ENCODE measurements at places on chromosomes 5 and 9. TPM values are rescaled to one million over a fixed set of nuclear protein-coding genes. Genes with fewer than 3 reads are reported as not detected.

Gene KIF27
- 4.2 TPM for total RNA-seq

DNA sequence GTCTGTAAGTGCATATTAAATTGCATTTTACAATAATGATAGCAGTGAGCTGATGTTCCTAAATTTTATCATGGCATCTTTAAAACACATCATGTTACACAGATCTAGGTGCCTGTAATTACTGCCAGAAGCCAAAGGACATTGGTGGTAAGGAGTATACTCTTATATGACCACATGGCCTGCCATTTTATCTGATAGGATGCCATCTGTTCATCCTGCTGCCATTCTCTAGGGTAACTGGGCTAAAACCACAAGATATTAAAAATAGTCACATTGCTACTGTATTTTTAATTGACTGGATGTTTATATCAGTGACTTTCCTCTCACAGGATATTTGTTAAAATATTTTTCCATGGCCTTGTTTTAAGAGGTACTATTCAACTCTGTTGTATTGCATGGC is 53.1 kb downstream of the HCN1 start:
- no peaks in the 10 kb centered on the region for H3K27me3 ChIP-seq

DNA sequence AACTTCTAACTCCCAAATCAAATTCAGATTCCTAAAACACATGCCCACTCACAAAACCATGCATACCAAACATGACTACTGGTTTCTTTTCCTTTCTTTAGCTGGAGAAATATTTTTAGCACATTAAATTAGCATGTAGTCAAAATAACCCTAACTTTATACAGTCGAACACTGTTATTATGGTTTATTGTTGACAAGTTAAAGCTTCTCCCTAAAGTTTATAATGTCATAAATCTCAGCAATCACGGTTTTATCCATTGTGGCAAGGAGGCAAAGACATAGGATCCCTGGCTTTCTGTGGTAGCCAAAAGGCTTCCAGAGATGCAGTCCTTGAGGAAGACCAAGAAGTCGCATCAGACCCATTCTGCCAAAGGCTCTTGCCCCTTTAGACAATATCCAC is 27.5 kb downstream of the ARL15 start:
- peaks cover 2% of the 10 kb centered on the region for H3K27me3 ChIP-seq
- DNase-seq, result no peak
- H3K27ac ChIP-seq, result no peak overlapping the region
- no peak overlapping the region for H3K4me3 ChIP-seq
- peaks cover 4% of the 10 kb centered on the region for H3K4me1 ChIP-seq

- no peaks in the 10 kb centered on the region for H3K4me1 ChIP-seq
- no peak overlapping the region for H3K4me3 ChIP-seq
- no peak for DNase-seq
- peaks cover 5% of the 10 kb centered on the region for H3K36me3 ChIP-seq
Observed at GRCh38 chr5:851553-851952, 767 bp upstream of the ZDHHC11 start.

Gene ZBTB43
- 16.8 TPM for total RNA-seq

GRCh38 chr5:141966963-141967333 is 2.0 kb upstream of the RNF14 start:
- no peaks in the 10 kb centered on the region for H3K36me3 ChIP-seq
- no peak for DNase-seq
- H3K27ac ChIP-seq, result no peak overlapping the region
- H3K27me3 ChIP-seq, result peaks cover 1% of the 10 kb centered on the region
- H3K4me3 ChIP-seq, result no peak overlapping the region

DNA sequence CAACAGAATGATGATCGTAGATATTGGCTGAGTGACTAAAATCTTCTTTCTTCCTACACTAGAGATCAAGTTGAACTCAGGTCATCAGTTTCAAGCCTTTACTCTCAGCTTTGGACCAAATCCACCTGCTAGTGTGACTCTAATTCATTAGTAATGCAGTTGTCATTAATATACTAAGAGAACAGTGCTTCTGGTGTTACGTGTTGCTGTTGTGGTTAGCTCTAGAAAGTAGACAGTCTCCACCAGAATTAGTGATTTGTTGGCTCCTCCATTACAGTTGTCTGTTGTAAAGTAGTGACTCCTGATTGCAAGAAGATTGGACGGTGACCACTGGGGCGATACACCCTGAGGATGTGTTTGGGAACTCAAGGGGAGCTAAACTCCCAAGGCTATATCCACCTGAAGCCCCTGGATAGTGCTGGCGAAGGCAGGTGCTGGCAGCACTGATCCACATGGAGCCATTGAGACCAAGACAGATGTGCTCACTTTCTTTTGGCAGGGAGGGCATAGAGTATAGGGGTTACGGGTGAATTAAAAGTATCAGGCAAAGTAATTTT is 3.1 kb downstream of the CAMK4 start:
- H3K36me3 ChIP-seq, result no peaks in the 10 kb centered on the region
- peaks cover 15% of the 10 kb centered on the region for H3K27me3 ChIP-seq
- H3K4me1 ChIP-seq, result peaks cover 34% of the 10 kb centered on the region
- DNase-seq, result no peak
- no peak overlapping the region for H3K27ac ChIP-seq
- no peak overlapping the region for H3K4me3 ChIP-seq

Gene LRRC26
- 0.98 TPM for total RNA-seq

- no peak overlapping the region for H3K4me3 ChIP-seq
- H3K36me3 ChIP-seq, result no peaks in the 10 kb centered on the region
- DNase-seq, result no peak
- no peaks in the 10 kb centered on the region for H3K27me3 ChIP-seq
Observed at GRCh38 chr5:37710965-37711364, 128.9 kb downstream of the GDNF start.

Gene CD14
- total RNA-seq, result 0.64 TPM

Gene OTP
- 0.17 TPM for total RNA-seq

Gene PLAC8L1
- 2.2 TPM for total RNA-seq

GRCh38 chr9:112896131-112896530 is 5.5 kb upstream of the SLC46A2 start:
- H3K27ac ChIP-seq, result no peak overlapping the region
- no peak overlapping the region for H3K4me3 ChIP-seq
- H3K4me1 ChIP-seq, result no peaks in the 10 kb centered on the region
- peaks cover 8% of the 10 kb centered on the region for H3K27me3 ChIP-seq

GRCh38 chr9:80796632-80797031 is 892.7 kb downstream of the TLE1 start:
- no peak overlapping the region for H3K4me3 ChIP-seq
- peaks cover 4% of the 10 kb centered on the region for H3K36me3 ChIP-seq
- no peaks in the 10 kb centered on the region for H3K27me3 ChIP-seq

- peaks cover 5% of the 10 kb centered on the region for H3K36me3 ChIP-seq
- H3K4me1 ChIP-seq, result peaks cover 14% of the 10 kb centered on the region
- H3K4me3 ChIP-seq, result no peak overlapping the region
- DNase-seq, result no peak
- H3K27ac ChIP-seq, result no peak overlapping the region
Observed at GRCh38 chr9:132562306-132562573, 20.2 kb upstream of the BARHL1 start.

DNA sequence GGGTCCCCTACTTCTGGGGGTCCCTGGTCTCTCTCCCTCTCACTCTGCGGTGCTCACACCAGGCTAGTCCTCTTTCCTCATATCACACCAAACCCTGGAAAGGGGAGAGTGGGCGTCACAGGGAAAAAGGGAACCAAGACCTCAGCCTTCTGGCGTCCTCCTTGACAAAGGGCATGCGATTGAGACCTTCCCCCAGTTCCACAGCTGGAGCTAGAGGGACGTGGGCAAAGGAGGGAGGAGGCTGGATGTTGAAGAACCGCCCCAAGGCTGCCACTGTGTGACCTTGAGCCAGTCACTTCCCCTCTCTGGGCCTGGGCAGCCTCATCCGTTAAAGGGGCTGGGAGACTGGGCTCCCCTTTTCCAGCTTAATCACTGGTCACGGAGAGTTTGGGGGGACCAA is 18.5 kb upstream of the TOR2A start:
- peak overlapping the region; percentile 86 for H3K27ac ChIP-seq
- H3K36me3 ChIP-seq, result peaks cover 5% of the 10 kb centered on the region
- H3K27me3 ChIP-seq, result peaks cover 11% of the 10 kb centered on the region
- DNase-seq, result no peak

Gene PFN3
- not detected for total RNA-seq

GRCh38 chr5:61933787-61934626 is 372.0 kb upstream of the KIF2A start:
- no peaks in the 10 kb centered on the region for H3K27me3 ChIP-seq
- no peak overlapping the region for H3K27ac ChIP-seq

Gene GAS1
- total RNA-seq, result 6.1 TPM

Gene FAM153A
- total RNA-seq, result not detected

GRCh38 chr9:106954974-106955850 is 92.2 kb downstream of the ZNF462 start:
- peaks cover 14% of the 10 kb centered on the region for H3K36me3 ChIP-seq
- peaks cover 10% of the 10 kb centered on the region for H3K4me1 ChIP-seq
- H3K4me3 ChIP-seq, result no peak overlapping the region

Gene CLPTM1L
- total RNA-seq, result 95.2 TPM

GRCh38 chr5:10343486-10343885 is 10.0 kb upstream of the MARCHF6 start:
- no peaks in the 10 kb centered on the region for H3K27me3 ChIP-seq
- no peak overlapping the region for H3K4me3 ChIP-seq

Gene IRX2
- total RNA-seq, result 60.7 TPM

Gene TAF11L5
- 0.83 TPM for total RNA-seq

Gene RGMB
- 95.9 TPM for total RNA-seq

Gene INSL4
- total RNA-seq, result not detected

DNA sequence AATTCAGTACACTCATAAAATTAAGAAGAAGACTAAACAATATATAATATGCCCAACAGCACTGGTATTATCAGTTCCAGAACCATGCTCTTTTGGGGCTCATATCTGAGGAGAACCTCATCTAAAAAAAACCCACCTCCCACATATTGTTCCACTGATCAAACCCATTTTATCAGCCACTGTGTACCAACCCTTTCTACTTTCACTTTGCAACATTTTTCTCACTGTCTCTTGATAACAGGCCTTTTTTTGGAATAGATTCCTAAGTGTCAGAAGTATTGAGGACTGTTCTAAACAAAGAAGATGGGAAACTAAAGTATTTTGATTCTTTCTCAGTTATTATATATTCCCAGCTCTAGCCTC is 173.2 kb downstream of the GABRB2 start:
- H3K4me1 ChIP-seq, result peaks cover 17% of the 10 kb centered on the region
- no peak overlapping the region for H3K27ac ChIP-seq
- no peak overlapping the region for H3K4me3 ChIP-seq

- H3K27me3 ChIP-seq, result peaks cover 22% of the 10 kb centered on the region
- H3K36me3 ChIP-seq, result peaks cover 39% of the 10 kb centered on the region
- H3K27ac ChIP-seq, result no peak overlapping the region
- DNase-seq, result no peak
- H3K4me1 ChIP-seq, result peaks cover 2% of the 10 kb centered on the region
Observed at GRCh38 chr9:133099726-133100505, 21.1 kb downstream of the RALGDS start.

GRCh38 chr9:132602207-132602606 is 19.8 kb downstream of the BARHL1 start:
- H3K4me3 ChIP-seq, result no peak overlapping the region
- peaks cover 3% of the 10 kb centered on the region for H3K27me3 ChIP-seq
- H3K36me3 ChIP-seq, result peaks cover 4% of the 10 kb centered on the region
- H3K4me1 ChIP-seq, result peaks cover 17% of the 10 kb centered on the region

DNA sequence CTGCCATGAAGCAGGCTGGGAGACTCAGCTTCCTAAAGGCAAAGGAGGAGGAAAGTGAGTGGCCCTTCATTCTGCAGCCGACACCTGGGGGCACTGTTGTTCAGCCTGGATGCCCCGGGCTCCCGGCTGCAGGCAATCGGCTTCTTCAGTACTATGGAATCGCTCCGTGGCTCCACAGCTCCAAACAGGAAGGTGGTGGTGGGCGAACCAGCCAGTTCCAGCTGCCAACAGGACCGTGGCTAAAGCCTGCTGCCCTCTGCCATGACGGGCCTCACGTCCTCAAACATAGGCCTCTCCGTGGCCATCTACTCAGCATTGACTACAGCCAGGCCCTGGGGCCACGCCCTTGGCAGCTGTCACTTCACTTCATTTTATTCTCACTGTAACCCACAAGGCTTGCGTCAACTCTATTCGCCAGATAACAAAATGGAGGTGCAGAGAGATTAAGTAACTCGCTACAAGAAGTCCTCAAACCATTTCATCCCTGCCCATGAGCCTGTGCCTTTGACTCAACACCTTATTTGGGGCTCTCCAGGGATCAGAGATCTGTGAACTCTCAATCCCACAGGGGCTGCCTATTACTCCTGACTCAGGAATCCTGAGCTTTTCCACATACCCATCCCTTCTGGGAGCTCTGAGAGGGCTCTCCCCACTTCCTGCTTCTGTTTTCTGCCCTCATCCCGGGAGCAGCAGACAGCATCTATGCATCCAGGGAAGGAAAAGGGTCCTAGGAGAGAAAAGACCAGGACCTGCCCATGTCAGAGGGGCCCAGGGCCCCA is 38.0 kb downstream of the PAX5 start:
- peaks cover 4% of the 10 kb centered on the region for H3K36me3 ChIP-seq
- peaks cover 17% of the 10 kb centered on the region for H3K4me1 ChIP-seq
- H3K4me3 ChIP-seq, result no peak overlapping the region
- peaks cover 9% of the 10 kb centered on the region for H3K27me3 ChIP-seq
- H3K27ac ChIP-seq, result peak overlapping the region; percentile 1

GRCh38 chr9:133685653-133686609 is 49.8 kb downstream of the DBH start:
- no peak overlapping the region for H3K4me3 ChIP-seq
- peak; percentile 13 for DNase-seq
- H3K27ac ChIP-seq, result no peak overlapping the region

DNA sequence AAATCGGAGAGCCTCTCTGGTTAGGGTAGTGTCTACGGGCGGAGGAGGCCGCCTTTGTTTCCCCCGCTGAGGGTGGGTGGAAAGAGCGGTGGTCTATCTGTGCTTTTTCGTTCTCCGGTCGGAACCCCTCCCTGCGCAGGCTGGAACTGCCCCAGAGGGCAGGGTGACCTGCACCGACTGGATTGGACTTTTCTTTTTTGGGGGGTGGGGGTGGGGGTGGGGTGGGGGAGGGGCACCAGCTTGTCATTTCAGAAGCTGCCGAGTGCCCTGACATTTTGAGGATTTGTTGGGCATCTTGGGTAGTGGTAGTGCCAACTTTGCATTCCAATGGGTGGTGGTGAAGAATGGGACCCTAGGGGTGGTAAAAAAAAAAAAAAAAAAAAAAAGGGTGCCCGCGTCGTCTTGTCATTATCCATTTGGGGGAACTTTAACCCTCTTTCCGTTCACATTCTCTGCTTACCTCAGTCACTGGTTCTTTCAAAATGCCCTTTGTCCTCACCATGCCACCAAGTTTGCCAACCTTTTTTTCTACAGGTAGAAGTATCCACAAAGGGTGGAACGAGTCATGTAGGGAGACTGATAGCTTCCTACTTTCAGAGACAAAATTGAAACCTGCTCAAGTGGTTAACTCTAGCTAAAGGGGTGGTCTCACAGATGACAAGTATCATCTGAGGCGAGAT is 1.3 kb downstream of the UBE2R2 start:
- peak overlapping the region; percentile 96 for H3K4me3 ChIP-seq
- peaks cover 16% of the 10 kb centered on the region for H3K4me1 ChIP-seq
- peaks cover 10% of the 10 kb centered on the region for H3K27me3 ChIP-seq
- no peaks in the 10 kb centered on the region for H3K36me3 ChIP-seq
- no peak for DNase-seq
- H3K27ac ChIP-seq, result peak overlapping the region; percentile 93

Gene PHF24
- total RNA-seq, result 3.1 TPM
